ENCODE measurements at places on chromosomes 3 and 15. TPM values are rescaled to one million over a fixed set of nuclear protein-coding genes. Genes with fewer than 3 reads are reported as not detected.

DNA sequence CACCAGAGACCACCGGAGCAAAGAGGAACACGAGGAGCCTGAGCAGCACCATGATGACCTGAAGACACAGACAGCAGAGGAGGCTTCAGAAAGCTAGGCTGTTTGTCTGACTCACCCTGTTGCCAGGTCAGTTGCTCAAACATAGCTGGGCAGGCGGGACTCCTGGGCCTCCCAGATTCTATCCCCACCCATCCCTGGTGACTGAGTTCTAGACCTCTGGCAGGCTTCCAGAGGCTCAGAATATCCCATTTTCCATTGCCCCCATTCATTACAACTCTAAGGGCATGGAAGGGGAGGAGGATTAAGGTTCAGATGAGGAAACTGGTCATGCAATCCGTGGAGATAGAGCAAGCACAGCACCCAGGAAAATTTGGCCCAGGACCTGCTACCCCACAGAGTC is at the start of gene CDHR4:
TSS of gene CDHR4 (minus strand) at position 113 of the 400 bp plus-strand sequence. CDS start at position 52, 61 bp downstream.
- DNase-seq: no peak

GRCh38 chr3:111538111-111538510 is 3.9 kb upstream of the CD96 start:
- DNase-seq: no peak

- no peak for DNase-seq
Observed at GRCh38 chr3:16961621-16962205, 77.0 kb downstream of the PLCL2 start.

GRCh38 chr15:39828374-39828931 is 45.8 kb upstream of the FSIP1 start:
- DNase-seq: no peak

- no peak for DNase-seq
Observed at GRCh38 chr3:131349454-131349853, 32.1 kb upstream of the NUDT16 start.

DNA sequence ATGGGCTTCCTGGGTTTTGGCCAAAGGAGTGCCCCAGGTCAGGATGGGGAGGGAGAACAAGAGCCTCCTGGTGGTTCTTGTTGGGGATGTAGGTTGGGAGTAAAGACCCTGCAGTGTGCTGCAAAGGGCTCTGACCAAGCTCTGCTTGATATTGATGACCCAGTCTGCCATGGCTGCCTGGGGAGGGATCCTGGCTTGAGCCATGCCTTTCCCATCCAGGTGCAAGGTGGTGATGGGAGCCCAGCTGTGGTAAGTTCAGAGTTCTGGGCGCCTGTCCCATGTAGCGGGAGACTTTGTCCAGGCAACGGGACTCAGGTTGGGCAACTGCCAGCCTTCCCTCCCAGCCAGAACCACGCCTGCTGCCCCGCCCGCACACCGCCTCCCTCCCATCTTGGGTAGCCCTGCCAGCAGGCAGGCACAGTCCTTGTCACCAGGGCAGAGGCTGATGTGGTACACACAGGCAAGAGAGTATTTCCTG is 2.6 kb downstream of the GNAI2 start:
- DNase-seq: peak; percentile 88

- DNase-seq: no peak
Observed at GRCh38 chr3:172800156-172800555, 49.6 kb downstream of the ECT2 start.

DNA sequence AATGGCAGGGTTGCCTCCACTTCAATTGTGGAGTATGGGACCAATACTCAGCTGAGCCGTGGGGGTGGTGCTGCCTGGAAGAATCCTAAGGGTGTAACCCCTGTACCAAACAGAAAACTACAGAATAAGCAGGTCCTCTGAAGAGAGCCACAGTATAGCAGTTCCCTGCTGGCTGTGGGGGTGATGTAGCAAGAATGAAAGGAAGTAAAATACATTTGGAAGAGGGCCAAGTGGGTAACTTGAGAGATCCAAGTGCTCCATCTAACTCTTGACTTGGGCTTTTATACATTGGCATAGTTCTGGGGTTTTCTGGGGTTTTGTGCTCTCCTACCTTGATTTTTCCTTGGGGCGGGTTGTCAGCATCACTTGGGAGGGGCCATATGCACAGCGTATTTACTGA is 341.4 kb downstream of the OTOL1 start:
- no peak for DNase-seq

GRCh38 chr3:150220799-150221198 is 187.3 kb upstream of the TSC22D2 start:
- no peak for DNase-seq

DNA sequence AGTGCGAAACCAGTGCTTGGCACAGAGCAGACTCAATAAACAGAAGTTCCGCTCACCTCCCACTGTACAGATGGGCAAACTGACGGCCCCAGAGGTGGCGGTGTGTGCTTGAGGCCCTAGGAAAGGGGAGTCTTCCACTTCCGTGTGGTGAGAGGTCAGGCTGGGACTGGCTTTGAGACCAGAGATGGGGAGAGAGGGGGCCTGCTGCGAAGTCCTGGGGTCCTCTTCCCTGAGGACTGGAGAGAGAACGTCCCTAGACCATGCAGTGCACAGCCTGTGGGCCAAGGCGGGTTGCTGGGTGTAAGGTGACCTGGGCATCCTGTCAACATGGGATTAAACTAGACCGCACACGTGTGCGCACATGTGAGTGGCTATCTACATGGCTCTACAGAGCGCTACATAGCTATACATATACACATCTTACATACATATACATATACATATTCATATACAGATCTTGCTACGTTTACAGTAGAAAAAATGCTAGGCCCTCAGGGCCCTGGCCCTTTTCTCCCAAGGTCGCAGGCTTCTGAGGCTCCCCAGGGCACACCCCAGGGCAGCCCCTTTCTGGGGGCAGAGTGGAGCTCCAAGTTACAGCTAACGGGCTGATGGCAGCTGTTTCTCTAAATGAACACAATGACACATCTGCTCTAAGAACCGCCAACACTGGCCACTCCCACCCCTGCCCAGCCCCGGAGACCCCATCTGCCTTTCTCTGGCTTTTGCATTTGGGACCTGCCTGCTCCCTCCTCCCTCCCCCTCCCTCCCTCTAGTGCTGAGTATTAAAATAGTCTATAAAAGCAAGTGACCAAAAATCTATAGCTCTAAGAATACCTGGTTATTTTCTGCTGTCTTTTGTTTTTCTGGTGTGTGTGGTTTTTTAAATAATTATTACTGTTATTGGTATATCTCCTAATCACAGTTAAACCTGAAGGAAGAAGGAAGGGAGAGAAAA is 47.0 kb downstream of the HCN4 start:
- DNase-seq: no peak

GRCh38 chr3:64575211-64575844 is 112.5 kb downstream of the ADAMTS9 start:
- DNase-seq: no peak

DNA sequence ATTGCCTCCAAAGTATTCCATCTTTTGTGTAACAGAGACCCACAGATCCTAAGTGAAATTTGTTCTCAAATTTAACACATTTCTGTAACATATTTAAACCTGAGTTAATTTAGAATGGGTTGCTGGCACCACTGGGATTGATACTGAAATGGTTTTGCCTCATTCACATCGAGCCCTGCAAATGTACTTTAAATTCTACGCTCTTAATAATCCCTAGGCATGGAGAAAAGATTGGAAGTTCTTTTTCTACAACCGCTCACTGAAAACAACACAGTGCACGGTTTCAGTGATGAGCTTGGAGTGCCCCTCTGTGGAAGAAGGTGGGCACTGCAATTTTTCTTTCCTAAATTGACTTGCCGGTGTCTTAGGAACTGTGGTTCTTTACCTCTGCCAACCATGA is 109.9 kb upstream of the ATP11B start:
- no peak for DNase-seq

- no peak for DNase-seq
Observed at GRCh38 chr15:47037003-47037402, 680.3 kb upstream of the SEMA6D start.

GRCh38 chr3:13839253-13839652 is 40.6 kb downstream of the WNT7A start:
- no peak for DNase-seq

GRCh38 chr3:105845488-105845887 is 23.3 kb downstream of the CBLB start:
- DNase-seq: no peak

GRCh38 chr15:78979456-78980320 is 34.8 kb upstream of the CTSH start:
- no peak for DNase-seq

DNA sequence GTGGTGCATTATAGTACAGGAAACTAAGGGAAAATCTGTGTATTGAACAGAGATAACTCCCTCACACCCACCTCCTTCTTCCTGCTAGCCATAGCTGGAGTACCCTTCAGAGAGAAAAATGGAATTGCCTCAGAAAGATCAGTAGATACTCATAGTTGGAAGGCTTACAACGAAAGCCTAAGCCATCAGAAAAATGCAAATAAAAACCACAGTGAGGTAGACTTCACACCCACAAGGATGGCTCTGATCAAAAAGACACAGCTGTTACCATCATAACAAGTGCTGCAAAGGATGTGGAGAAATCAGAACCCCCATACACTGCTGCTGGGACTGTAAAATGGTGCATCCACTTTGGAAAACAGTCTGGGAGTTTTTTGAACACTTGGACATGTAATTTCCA is 7.4 kb upstream of the DLG1 start:
- no peak for DNase-seq

DNA sequence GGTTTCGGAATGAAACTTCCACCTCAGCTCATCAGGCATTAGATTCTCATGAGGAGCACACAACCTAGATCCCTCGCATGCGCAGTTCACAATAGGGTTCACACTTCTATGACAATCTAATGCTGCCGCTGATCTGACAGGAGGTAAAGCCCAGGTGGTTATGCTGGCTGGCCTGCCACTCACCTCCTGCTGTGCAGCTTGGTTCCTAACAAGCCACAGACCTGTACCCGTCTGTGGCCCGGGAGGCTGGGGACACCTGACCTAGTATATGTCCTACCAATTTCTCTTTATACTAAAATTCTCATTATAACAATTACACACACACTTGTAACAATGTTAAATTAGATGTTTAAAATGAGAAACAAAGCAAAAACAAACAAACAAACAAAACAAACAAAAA is 172.2 kb downstream of the SLC9A9 start:
- no peak for DNase-seq

DNA sequence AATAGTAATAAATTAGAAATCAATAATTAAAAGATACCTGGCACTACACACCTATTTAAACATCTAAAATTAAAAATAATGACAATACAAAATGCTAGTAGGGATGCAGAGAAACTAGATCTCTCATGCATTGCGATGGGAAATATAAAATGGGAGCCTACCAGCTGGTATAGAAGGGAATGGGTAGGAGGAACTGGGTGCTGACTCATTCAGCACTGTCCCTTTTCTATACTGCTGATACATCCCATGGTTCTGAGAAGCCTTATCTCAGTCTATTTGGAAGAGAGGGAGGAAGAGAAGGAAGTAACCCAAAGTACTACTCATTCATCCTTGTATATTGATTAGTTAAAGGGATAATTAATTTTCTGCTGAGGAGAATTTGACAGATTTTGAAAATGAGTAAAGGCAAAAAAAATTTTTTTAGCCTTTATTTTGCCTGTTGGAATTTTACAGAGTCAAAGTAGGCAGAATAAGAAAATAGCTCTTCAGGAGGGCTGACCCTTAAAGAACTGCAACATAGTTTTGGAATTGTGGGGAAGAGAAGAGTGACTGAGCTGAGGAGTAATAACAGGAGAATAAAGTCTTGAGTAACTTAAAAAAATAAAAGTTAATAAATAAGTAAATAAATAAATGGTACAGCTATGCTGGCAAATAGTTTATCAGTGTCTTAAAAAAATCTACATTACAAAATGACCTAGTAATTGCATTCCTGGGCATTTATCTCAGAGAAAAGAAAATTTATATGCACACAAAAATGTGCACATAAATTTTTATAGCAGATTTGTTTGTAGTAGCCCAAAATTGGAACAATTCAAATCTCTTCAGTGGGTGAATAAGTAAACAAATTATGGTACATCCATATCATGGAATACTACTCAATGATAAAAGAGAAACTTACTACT is 15.3 kb upstream of the BHLHE40 start:
- no peak for DNase-seq

GRCh38 chr3:48696156-48696555 is 10.4 kb upstream of the NCKIPSD start:
- DNase-seq: no peak

DNA sequence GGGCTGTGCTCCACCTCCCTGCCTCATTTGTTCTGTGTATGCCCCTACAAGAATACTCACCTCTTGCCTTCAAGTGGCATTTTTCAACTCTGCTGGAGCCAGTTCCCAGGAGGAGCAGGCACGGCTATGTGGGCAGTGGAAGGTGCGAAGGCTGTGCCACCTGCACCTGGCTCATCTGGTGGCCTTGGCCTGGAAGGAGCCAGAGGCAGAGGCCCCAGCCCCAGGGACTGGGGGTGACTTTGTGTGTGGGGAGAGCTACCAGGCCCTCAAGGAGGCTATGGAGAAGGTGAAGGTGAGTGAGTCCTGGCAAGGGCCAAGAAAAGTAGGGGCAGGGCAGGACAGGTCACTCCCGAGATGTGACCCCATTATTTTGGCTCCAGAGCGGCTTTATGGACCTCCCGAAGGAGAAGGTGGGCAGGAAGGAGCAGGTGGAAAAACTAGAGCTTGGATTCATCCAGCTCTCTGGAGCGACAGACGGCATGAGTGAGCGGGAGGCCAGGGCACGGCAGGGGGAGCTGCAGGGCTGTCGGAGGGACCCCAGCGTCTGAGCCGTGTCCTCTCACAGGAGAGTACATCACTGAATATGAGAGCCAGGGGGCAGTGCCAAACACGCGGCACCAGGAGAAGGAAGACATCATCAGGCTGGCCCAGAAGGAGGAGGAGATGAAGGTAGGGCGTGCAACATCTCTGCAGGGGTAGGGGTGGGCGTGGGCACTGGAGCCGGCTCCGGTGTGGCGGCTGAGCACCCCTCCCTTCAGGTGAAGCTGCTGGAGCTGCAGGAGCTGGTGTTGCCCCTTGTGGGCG is 57.3 kb upstream of the UBE2Q2 start:
- DNase-seq: no peak

GRCh38 chr3:150925751-150926201 is 20.5 kb upstream of the MINDY4B start:
- peak; percentile 34 for DNase-seq

DNA sequence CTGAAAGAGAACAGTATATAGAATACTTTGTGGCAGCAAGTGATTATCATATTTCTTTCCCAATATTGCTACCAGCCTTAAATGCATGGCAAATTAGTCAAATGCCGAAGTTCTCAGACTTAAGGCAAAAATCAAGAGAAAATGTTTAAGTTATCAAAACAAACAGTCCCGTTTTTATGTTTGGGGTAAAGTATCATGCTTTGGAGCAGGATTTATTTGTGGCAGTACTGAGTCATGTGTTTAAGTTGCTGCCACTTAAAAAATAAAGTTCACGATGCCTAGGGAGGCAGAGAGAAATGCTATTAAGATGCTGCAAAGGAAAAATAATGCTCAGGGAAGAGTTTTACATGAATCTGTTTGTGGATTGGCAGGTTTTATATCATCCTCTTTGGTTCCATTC is 417.4 kb upstream of the MDFIC2 start:
- DNase-seq: no peak

The C3orf80 gene
- total RNA-seq: 0.15 TPM

The SERINC4 gene
- total RNA-seq: 0.25 TPM

The IQCF5 gene
- total RNA-seq: not detected

The RHO gene
- total RNA-seq: not detected

The RABL3 gene
- total RNA-seq: 13.8 TPM

The DNAH12 gene
- total RNA-seq: 0.19 TPM

The INKA1 gene
- total RNA-seq: 1.8 TPM

The RFC4 gene
- total RNA-seq: 9.8 TPM

The ERICH6 gene
- total RNA-seq: not detected

The CHRM5 gene
- not detected for total RNA-seq

The SLC25A26 gene
- 30.2 TPM for total RNA-seq

The SAMMSON gene
- 0.32 TPM for total RNA-seq

The SYNPR gene
- total RNA-seq: not detected

The MAP4 gene
- total RNA-seq: 1,166 TPM

The HIGD2B gene
- not detected for total RNA-seq

The STAC gene
- 1.3 TPM for total RNA-seq

Measured in heart right ventricle (tissue), 16 donors.